ENCODE measurements at places on chromosomes 1 and 21.
A peak's percentile ranks its signal among the peaks of the same experiment; 100 is the strongest.

- peak; percentile 31 for DNase-seq
Observed at GRCh38 chr21:46517361-46517760, 58.7 kb downstream of the DIP2A start.

GRCh38 chr1:115099693-115100050 lies 10.4 kb upstream of the TSPAN2 start:
- no peak for DNase-seq

DNA sequence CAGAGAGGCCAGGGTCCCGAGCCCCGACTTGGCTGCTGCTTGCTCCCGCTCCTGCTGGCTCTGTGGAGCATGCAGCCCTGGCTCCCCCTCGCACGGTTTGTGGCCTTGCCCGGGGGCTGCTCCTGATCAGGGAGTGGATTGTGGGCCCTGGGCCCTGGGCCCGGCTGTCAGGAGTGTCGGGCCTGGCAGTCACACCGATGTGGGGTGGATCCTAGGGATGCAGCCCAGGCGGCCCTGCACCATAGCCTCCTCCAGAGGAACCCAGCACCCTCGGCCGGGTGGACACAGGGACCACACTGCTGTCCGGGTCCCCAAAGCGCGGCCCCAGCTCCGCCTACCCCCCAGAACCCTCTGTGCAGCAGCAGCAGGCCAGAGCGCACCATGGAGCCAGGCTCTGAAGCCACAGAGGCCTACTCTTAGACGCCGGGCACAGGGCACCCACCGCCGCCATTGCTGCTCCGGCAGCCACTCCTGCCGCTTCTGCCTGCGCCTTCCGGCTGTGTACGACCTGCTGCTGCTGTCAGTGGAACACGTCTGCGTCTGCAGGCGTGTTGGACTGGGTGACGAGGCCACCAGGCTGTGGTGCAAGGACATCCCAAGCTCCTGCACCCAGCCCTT lies 9.4 kb downstream of the SLX9 start:
- DNase-seq = no peak

DNA sequence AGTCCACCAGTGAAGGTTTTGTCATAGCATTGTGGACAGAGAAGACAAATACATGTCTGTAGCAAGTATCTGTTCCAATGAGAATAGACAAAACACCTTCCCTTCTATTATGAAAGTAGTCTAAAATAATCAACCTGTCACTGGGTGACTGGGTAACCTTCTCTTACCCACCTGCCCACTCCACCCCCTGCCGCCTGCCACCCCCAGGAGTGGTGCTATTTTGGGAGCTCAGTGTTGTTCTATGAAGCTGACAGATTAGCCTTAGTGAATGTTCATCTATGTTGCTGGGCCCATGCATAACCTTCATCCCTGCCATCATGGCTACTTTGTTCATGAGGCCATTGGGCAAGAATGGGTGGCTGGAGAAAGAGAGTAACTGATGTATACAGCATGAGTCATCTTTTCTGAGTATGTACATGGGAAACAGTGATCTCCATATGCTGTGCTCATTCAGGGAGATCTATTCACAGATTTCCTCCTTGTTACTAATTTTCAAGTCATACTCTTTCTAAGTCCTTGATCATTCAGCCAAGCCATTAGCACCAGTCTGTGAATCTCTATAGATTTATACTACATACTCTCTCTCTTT lies 24.8 kb downstream of the MARK1 start:
- no peak for DNase-seq

Data from AG08396 (cell line).